NCI-H1048 (cell line): ENCODE measurements at places on chromosomes 5 and 9.

DNA sequence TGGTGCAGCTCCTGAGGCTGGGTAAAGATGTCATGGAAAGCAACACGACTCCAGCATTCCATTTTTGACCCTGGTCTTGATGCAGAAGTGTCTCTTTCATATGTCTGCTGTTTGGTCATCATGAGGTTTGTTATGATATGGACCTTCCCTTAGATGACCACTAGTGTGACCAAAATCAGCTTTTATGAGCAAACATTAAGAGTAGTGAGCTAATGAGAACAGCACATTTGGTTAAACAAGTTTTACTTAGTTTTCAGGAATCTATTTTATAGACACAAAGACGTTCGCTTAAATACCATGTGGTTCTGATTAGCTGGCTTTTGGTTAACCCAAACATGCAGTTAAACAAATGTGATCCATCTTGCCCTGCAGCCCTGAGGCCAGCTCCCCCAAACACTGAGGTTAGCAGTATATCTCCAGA, 56.7 kb upstream of the ACTBL2 start:
- no peak for DNase-seq

GRCh38 chr5:178564811-178565550, 25.2 kb downstream of the COL23A1 start:
- DNase-seq, result no peak

DNA sequence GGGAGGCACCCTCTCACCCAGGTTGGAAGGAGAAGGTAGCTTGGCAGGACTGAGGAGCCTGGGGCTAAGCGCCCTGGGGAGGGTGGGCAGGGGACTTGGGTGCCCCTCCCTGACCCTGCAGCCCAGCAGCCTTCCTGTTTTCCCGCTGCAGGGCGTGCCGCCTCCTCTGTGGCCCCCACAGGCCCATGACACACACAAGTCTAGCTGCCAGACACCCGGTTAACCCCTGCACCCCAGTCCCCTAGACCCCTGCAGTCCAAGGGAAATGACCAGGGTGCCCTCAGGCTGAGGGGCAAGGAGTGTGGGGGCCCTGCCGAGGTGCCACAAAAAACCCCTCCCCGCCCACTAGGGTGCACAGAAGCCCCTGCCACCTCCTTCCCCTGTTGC, 33.0 kb downstream of the GOLGA2 start:
- DNase-seq, result no peak

GRCh38 chr5:171806976-171807747, 21.5 kb downstream of the SMIM23 start:
- DNase-seq, result no peak

DNA sequence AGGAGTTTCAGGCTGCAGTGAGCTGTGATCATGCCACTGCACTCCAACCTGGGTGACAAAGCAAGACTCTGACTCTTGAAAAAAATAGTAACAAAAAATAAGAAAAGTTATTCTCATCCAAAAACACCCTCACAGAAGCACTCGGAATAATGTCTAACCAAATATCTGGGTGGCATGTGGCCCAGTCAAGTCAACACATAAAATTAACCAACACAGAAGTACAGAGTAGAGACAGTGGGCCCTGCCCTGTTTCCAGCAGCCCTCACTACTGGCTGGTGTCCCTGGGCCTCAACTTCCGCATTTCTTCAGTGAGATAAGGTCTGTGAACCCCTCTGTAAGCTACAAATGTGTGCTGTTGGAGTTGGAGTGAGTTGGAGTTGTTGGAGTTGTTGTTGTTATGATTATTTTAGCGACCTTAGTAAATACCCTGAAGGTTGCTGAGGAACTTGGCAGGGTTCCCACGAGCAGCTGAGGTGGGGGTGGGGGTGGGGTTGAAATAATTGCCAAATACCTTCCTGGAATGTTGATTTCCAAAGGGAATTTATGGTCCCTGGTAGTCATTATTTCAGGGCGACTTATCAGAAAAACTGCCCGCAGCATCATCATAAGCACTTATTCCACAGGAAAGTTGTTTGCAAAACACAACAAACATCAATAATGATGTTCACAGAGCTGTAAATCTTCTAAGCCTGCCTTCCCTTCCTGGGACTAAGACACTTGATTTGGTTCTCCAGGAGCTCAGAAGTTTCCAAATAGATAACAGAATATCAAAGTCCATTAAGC, 30.2 kb downstream of the C5orf15 start:
- DNase-seq, result peak; percentile 49

DNA sequence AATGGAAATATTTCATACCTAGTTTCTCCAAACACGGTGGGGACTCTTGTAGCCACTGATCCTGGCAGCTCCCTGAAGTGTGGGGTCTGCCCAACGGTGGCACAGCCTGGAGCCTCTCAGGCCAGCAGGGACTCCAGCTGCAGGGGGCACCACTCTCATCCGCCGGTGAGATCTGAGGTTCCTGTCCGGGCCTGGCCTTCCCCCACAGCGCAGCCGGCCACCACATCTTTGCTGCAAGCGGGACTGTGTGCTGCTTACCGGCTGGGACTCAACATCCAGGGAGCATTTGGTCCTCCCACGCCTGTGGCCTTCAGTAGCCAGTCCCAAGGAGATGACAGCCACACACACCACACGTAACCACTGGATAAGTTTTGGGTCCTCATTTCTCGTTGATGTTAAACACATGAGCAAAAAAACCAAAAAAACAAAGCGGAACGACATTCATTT, 7.7 kb upstream of the NKX2-5 start:
- DNase-seq, result no peak

DNA sequence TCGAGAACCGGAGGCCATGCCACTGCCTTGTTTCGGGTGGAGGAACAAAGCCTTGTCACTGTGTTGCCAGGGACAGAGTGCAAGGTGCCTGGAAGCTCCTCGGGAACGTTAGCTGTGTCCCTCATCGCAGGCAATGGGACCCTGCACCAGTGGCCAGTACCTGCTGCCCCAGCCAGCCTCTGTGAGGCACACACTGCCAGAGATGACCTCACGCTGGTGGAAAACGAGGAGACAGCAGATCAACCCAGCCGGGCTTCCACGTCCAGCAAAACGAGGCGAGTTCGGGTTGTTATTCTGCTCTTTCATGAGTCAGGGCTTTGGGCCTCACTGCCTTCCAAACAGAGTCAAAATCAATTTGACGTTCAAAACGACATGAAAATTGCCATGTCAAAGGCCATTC, 104.1 kb downstream of the ADAMTS2 start:
- no peak for DNase-seq

GRCh38 chr5:123708074-123708806, 196.3 kb downstream of the CSNK1G3 start:
- no peak for DNase-seq

GRCh38 chr5:172383191-172383802, 71.0 kb downstream of the SH3PXD2B start:
- no peak for DNase-seq

- DNase-seq, result no peak
Measured at GRCh38 chr5:147853372-147853987, 22.0 kb upstream of the SPINK1 start.

DNA sequence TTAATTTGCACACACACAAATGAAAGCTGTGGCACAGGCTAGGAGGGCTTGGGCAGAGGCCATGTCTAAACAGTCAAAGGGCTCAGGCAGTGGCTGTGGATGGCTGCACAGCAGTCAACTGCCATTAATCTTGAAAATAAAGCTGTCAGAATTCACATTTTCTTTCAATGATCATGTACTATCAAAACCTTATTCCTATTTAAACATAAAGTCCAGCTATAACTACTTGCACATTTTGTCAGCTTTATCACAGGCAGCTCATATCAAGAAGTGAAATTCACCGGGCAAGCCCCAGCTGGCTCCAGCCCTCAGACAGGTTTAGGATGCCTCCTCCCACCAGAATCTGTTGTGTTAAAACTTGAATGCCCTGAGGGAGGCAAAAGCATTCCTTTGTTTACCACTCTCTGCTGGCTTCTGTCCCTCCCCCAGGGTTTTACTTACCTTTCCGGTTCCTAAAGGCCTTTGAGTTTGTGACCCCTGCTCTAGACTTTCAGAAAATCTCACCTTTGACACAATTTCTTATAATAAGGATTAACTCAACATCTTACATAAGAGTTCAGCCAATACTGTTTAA, 54.9 kb upstream of the GRAMD2B start:
- DNase-seq, result no peak

DNA sequence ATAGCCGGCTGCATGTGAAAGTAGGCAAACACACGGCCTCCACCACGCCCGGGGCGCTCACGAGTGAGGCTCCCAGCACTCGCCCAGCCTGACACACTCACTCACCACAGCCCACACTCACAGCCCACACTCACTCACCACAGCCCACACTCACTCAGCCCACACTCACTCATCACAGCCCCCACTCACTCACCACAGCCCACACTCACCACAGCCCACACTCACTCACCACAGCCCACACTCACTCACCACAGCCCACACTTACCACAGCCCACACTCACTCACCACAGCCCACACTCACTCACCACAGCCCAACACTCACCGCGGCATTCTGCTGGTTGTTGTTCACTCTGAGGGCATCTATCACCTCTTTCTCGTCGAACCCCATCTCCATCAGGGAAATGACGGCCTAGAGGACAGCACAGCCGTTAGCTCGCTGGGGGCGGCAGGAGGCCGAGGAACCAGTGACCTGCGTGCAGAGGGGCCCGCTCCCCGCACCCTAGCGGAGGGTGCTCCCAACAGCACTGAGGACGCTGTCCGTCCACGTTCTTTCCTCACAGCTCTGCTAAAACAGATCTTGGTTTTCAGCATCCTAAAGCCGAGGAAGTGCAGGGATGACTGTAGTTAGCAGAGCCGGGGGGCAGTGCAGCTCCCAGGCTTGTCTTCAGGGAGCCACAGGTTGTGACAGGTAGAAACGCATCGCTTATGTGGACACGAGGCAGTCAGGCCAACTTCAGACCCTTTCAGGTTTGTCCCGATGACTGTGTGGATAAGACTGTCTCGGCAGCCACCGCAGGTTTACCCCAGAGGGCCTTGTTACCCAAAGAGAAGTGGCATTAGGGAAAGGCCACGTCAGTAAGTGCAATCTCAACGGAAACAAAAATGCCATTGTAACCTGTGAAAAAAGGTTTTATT, 21.6 kb downstream of the UBAC1 start:
- DNase-seq, result no peak

DNA sequence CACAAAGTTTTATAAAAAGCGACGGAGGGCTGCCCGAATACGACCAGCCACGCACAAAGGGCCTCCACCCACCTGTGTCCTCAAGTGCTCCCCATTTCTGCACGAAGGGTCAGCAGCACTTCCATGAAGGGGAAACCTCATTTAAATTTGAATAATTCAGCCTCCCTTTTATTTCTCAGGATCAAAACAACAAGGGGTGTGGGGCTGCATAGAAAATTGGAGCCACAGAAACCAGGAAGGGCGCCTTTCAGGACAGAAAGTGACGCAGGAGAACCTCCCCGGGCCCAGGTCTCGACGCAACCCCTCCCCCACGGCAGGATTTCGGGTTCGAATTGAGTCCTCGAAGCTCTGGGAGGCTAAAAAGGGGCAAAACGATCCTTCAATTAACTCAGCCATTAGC, 2.1 kb downstream of the NRARP start:
- DNase-seq, result no peak

- no peak for DNase-seq
Measured at GRCh38 chr5:34736445-34737115, 80.5 kb downstream of the RAI14 start.

GRCh38 chr9:15307523-15307841, 466 bp upstream of the TTC39B start:
- DNase-seq, result no peak

- no peak for DNase-seq
Measured at GRCh38 chr9:69223605-69224004, 49.5 kb downstream of the TJP2 start.
